ENCODE measurements at places on chromosomes 7 and 10.

DNA sequence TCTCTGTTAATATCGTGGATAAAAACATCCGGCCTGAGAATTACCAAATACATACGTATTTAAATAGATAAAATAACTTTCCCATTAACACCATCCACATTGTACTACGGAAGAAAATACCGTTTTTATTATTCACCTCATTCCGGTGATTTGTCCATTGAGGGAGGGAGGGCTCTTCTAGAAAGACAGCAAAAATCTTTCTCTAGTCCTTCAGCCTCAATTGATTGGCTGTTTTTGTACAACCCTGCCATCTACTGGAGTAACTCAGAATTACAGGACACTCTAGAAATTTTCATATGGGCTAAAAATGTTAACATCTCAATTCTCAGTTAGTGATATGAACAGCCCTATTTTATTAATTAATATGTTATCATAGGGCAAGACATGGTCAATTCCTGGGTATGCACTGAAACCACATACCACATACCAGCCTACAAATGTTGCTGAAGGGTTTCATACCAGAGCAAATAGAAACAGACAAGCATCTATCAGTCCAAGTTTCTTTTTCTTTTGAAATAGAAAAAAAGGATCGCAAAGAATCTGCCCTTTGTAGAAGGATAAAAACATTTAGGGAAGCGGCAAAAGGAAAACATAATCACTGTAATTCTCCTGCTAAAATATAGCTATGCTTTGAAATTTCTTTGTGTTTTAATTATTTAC, 55.8 kb upstream of the CDCA7L start:
- DNase-seq: peak; percentile 67

GRCh38 chr10:133179651-133180050, 19.6 kb downstream of the KNDC1 start:
- no peak for DNase-seq

DNA sequence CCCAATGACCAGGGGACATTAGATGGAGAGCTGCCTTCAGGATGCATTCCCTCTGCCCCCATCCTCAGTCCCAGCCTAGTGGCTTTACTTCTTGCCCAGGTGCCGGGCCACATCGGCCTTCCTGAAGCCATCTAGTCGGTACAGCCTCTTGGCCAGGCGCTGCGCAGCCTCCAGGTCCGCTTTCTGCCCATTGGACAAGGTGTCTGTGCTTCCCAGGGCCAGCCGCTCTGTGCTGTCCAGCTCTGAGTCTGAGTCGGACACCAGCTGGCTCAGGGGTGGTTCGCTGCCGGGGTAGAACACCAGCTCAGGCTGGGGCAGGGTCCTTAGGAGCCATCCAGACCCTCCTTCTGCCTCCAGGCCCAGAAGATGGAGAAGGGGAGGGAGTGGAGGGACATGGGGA, 6.3 kb downstream of the PSD start:
- no peak for DNase-seq

DNA sequence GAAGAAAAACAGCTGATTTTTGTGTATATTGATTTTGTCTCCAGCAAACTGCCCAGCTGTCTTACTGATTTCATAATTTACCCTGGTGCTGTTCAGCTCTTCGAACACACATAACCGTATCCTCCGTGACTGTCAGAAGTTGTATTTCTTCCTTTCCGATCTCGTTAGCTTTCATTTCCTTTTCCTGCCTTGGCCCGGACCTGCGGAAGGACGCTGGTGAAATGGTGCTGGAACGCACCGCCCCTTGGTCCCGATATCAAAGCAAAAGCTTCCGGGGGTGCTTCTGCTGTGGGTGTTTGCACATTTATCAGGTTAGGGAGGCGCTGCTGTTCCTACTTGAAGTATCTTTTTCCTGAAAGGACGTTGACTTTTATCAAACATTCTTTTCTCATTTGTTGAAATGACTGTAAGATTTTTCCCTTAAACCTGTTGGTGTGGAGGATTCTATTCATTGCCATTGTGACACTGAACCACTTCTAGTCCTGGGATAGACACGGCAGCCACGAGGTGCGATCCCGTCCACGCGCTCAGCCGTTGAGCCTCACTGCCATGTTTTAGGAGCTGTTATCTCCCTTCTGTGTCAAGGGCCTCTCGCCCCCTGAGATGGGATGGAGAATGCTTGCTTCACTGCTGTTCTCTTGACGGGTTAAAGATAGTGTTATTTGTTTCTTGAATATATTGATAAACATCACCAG, 72.6 kb downstream of the FOXL3 start:
- DNase-seq: peak; percentile 28

DNA sequence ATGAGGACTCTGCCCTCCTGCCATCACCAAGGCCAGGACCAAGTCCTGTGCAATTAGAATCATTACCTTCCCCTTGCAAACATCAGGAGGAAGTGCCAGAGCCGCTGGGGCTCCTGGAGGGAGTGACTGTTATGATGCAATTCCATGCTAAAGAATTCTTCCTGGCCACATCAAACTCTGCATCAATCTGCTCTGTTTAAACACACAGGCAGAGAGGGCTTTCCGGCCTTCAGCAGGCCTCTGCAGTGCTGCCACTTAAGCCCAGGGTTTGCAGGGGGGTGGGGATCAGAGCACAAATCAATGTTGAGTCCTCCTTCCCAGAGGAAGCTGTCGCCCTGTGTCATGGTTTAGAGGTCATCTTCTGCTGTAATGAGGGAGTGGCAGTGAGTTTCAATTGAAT, 58.1 kb downstream of the CTBP2 start:
- no peak for DNase-seq

- no peak for DNase-seq
These were observed 664.2 kb upstream of the COBL start for GRCh38 chr7:51980812-51981211.

GRCh38 chr7:28835800-28836199, 122.3 kb downstream of the TRIL start:
- no peak for DNase-seq

- no peak for DNase-seq
These were observed 41.4 kb upstream of the SGCE start for GRCh38 chr7:94697035-94697974.

DNA sequence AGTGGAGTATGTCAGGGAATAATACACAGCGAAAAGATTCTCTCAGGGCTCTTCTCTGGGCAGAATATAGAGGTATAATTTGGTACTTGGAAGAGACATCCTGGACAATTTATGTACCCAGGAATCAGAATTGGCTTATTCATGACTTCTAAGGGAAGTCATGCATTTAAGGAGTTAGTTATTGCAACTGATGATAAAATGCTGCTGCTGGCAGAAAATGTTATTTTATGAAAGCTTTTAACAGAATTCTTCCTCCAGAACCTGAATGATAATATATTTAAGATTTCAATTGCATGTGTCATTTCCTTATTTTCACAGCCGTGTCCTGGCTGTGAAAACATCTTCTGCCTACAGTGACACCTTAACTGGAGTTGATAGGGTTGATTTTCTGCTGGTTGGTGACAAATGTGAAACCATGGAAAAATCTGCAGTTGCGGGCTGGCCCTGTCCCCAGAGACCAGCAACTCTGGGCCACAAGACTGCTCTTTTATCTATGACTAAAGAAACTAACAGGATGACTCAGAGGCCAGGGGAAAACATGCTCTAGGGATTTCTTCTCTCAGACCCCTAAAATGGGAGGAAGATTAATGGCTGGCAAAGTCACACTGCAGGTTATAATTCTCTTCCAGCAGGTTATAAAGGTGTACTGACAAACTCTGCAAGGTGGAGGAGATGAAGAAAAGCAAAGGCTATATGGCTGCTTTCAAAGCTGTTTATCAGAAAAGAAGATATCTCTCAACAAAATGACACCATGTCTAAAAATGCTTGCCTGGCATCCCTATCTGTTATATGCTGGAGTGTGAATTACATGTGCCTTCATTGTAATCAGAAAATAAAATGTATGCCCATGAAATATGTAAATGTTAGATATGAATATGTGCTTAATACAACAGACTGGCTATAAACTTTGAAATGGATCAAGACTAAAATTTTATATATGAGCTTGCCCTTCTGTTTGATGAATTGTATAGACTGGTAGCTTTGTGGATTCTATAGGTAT, 12.1 kb upstream of the TRUB1 start:
- no peak for DNase-seq

GRCh38 chr7:72176875-72177274, 235.3 kb downstream of the CALN1 start:
- no peak for DNase-seq

GRCh38 chr7:88681682-88682081, 77.8 kb upstream of the ZNF804B start:
- DNase-seq: no peak

Data from naive B cell (primary cell).